ENCODE measurements at places on chromosomes 4 and X. TPM values are rescaled to one million over a fixed set of nuclear protein-coding genes. Genes with fewer than 3 reads are reported as not detected.

MEPE gene
- total RNA-seq, result 0.11 TPM

DGKK gene
- total RNA-seq, result not detected

STATH gene
- not detected for total RNA-seq

SMIM10L2A gene
- total RNA-seq, result 3.6 TPM

PTTG2 gene
- 2.3 TPM for total RNA-seq

TCP11X2 gene
- not detected for total RNA-seq

FAM47E gene
- 2.3 TPM for total RNA-seq

TAF7L gene
- total RNA-seq, result not detected

PHKA2 gene
- 32.7 TPM for total RNA-seq

F8A1 gene
- total RNA-seq, result 7.5 TPM

FRMD7 gene
- 0.34 TPM for total RNA-seq

All from ovary (tissue), 10 donors.